ENCODE measurements at places on chromosomes 7 and 10. TPM values are rescaled to one million over a fixed set of nuclear protein-coding genes. Genes with fewer than 3 reads are reported as not detected.

GRCh38 chr7:138417078-138417700 lies 42.9 kb upstream of the TRIM24 start:
- H3K4me1 ChIP-seq, result no peaks in the 10 kb centered on the region
- DNase-seq, result no peak
- H3K27me3 ChIP-seq, result no peaks in the 10 kb centered on the region

Gene FANK1
- total RNA-seq, result 9.7 TPM

Gene CC2D2B
- total RNA-seq, result 1.4 TPM

DNA sequence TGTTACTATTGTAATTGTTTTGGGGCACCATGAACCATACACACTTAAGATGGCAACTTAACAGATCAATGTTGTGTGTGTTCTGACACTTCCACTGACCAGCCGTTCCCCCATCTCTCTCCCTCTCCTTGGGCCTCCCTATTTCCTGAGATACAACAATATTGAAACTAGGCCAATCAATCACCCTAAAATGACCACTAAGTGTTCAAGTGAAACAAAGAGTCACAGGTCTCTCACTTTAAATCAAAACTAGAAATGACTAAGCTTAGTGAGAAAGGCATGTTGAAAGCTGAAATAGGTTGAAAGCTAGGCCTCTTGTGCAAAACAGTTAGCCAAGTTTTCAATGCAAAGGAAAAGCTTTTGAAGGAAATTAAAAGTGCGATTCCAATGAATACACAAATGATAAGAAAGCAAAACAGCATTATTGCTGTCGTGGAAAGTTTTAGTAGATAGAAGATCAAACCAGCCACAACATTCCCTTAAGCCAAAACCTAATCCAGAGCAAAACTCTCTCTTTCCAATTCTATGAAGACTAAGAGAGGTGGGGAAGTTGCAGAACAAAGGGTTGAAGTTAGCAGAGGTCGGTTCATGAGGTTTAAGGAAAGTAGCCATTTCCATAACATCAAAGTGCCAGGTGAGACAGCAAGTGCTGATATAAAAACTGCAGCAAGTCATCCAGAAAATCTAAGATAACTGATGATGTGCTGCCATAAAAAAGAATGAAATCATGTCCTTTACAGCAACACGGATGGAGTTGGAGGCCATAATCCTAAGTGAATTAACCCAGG lies 90.6 kb downstream of the MTPN start:
- no peak overlapping the region for H3K27ac ChIP-seq
- H3K36me3 ChIP-seq, result no peaks in the 10 kb centered on the region
- H3K4me1 ChIP-seq, result no peaks in the 10 kb centered on the region
- DNase-seq, result no peak
- H3K27me3 ChIP-seq, result peaks cover 4% of the 10 kb centered on the region
- no peak overlapping the region for H3K4me3 ChIP-seq

Gene SLC26A5
- 0.42 TPM for total RNA-seq

DNA sequence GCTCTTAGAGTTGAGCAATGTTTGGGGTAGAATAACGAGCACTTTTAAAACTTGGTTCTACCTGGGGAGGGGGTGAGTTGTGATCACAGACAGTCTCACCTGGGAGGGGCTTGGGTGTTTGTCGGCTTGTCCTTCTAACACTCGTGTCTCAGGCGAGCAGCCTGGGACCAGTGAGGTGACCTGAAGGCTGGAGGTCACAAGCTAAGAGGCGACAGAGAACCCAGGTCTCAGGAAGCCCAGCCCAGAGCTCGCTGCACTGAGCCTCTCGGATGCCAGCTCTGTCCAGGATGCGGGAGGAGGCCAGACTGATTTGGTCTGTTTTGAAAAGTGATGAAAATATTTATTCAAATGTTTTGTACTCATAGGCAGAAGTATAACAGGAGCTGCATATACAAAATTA lies 11.8 kb downstream of the HTRA1 start:
- H3K36me3 ChIP-seq, result no peaks in the 10 kb centered on the region
- H3K27me3 ChIP-seq, result peaks cover 22% of the 10 kb centered on the region
- no peaks in the 10 kb centered on the region for H3K4me1 ChIP-seq
- no peak overlapping the region for H3K4me3 ChIP-seq
- DNase-seq, result no peak

- no peak overlapping the region for H3K27ac ChIP-seq
- no peaks in the 10 kb centered on the region for H3K36me3 ChIP-seq
- no peak overlapping the region for H3K4me3 ChIP-seq
- H3K27me3 ChIP-seq, result no peaks in the 10 kb centered on the region
Measured at GRCh38 chr7:125122173-125122572, 192.5 kb upstream of the POT1 start.

Gene TMEM236
- 0.07 TPM for total RNA-seq

DNA sequence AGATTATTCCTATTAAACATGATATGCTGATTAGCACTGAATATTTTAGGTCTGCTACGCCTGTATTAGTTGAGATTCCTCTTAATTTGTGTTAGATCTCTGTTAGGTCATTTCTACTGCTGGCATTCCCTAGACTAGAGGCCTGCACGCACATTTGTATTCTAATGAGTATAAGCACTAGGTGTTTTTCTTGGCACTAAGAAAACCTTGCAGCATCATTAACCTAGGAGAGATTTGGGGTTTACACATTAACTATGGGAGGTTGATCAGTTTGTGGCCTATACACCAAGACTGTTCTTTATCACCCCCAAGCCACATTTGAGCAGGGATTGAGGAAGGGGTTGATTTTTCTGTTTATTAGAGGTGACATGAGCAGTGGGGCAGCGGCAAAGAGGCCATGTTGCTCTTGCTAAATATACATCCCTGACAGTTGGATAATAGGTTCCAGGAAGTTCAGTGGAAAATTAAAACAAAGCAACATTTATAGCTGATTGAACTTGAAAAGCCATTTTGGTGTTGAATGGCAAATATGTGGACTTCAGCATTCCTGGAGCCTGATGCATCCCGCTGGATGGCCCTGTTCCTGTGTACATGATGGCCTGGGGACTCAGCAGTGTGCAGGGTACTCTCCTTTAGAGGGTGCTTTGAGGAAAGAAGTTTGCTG lies 65.2 kb downstream of the GBF1 start:
- no peaks in the 10 kb centered on the region for H3K4me1 ChIP-seq
- no peak for DNase-seq
- H3K4me3 ChIP-seq, result no peak overlapping the region
- no peaks in the 10 kb centered on the region for H3K27me3 ChIP-seq
- H3K27ac ChIP-seq, result no peak overlapping the region

DNA sequence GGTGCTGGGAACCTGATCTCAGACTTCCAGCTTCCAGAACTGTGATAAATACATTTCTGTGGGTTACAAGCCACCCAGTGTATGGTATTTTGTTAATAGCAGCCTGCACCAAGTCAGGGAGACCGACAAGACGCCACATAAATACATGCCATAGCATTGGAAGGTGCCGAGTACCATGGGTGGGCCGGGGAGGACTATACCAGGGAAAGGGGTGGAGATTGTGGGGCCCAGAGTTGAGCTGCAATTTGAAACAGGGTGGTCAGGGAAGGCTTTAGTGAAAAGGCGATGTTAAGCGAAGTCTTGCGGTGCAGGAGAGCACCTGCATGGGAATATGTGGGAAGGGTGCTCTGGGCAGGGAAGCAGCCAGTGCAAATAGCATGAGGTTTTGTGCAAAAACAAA lies 88.9 kb upstream of the LRRC4 start:
- H3K27ac ChIP-seq, result no peak overlapping the region
- H3K27me3 ChIP-seq, result peaks cover 5% of the 10 kb centered on the region
- DNase-seq, result no peak
- H3K4me3 ChIP-seq, result no peak overlapping the region

DNA sequence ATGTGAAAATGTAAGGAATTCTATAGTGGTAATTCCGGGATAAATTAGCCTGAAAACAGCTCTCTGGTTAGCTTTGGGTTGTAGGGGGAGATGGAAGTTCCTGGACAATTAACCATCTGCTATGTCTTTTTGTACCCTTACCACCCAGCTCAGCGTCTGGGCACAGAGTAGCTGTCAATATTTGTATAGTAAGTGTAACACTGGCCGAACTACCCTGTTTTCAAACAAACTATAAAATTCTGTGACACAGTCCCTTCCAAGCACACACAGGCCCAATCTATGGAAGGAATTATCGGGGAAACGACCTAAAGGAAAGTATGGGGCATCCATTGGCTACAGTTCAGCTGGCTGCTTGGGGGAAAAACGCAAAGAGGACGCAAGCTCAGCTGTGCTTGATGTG lies 869 bp upstream of the LHFPL3 start:
- no peaks in the 10 kb centered on the region for H3K36me3 ChIP-seq
- H3K27me3 ChIP-seq, result peaks cover 93% of the 10 kb centered on the region
- no peak overlapping the region for H3K4me3 ChIP-seq
- H3K4me1 ChIP-seq, result no peaks in the 10 kb centered on the region
- DNase-seq, result no peak

DNA sequence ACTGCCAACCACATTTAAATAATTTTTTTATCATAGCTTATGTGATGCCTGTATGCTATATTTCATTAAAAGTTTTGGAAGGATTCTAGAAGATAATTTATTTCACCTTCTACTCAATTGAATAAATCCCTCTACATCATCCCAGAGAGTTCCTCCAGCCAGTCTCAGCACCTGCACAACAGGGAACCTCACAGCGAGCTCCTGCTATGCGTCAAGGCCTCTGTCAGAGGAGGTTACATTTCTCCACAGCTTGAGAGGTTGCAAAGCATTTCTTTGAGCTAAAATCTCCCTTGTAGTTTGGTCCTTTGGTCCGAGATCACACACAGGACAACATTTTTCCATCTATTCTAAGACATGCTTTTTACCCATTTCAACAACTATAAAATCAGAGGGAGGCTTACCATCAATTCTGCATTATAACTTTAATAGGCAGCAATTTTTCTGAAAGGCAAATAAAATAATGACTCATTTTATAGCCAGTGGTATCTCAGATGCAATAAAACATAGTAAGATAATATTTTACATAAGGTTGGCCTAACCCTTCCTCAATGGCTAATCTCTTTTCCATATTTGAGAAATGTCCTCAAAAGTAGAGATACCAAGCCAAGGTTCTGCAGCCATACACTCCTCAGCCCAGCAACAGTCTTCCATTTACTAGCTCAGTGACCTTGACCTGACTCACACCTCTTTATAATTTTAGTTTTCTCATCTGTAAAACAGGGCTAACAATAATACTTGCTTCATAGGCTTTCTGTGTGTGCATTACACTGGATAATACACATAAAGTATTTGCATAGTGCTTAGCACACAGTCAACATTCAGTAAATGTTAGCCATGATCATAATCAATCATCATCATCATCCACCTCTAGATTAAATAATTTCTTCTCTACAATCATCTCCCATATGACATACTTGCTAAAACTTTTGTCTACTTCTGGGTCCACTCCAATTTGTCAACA lies 68.8 kb downstream of the DOCK4 start:
- peak; percentile 61 for DNase-seq
- no peak overlapping the region for H3K4me3 ChIP-seq
- no peaks in the 10 kb centered on the region for H3K27me3 ChIP-seq
- no peaks in the 10 kb centered on the region for H3K36me3 ChIP-seq
- no peaks in the 10 kb centered on the region for H3K4me1 ChIP-seq
